NK-92 treated with Interleukin-12 subunit alpha and Interleukin-12 subunit beta, amount 100 ng/mL, for 24 hours (cell line): ENCODE measurements at places on chromosomes 7 and 10.

GRCh38 chr10:101687071-101687658, 7.8 kb downstream of the FBXW4 start:
- DNase-seq = no peak

- no peak for DNase-seq
Observed at GRCh38 chr10:21516242-21517131, 9.0 kb downstream of the SKIDA1 start.

- no peak for DNase-seq
Observed at GRCh38 chr10:107139237-107139636, 25.3 kb downstream of the SORCS1 start.

GRCh38 chr7:150313367-150313809, 9.8 kb upstream of the LRRC61 start:
- no peak for DNase-seq
